ENCODE measurements at places on chromosomes 4 and X. TPM values are rescaled to one million over a fixed set of nuclear protein-coding genes. Genes with fewer than 3 reads are reported as not detected.

DNA sequence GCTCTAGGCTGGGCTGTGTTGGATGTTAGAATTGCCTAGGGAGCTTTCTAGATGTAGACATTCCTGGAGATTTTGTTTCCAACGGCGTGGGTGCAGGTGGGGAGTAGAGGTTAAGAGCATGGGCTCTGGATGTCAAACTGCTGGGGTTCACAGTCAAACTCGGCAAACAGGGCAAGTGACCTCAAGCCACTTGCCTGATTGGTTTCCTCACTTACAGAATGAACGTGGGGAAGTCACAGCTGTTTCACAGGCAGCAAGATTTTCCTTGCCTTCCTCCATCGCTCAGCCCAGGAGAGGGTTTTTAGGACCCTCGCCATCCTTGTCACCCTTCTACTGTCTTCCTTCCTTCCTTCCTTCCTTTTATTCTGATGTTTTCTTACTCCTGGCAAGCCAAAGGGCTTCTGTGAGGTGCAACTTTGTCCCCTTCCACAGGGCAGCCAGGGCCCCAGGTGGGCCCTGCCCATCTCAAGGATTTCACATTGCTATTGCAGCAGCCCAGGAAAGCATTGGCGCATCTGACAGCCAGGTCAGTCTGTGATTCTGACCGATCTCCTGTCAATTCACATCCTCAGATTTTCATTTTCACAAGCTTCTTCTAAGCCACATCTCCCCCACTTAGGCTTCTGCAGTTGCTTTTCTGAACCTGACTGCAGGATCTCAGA lies 7.0 kb downstream of the RTL5 start:
- DNase-seq = no peak
- no peak overlapping the region for H3K4me3 ChIP-seq
- H3K4me1 ChIP-seq = peaks cover 5% of the 10 kb centered on the region
- H3K36me3 ChIP-seq = no peaks in the 10 kb centered on the region

GRCh38 chr4:115117651-115118050 lies 4.2 kb upstream of the NDST4 start:
- no peak overlapping the region for H3K27ac ChIP-seq
- no peaks in the 10 kb centered on the region for H3K36me3 ChIP-seq
- H3K4me1 ChIP-seq = no peaks in the 10 kb centered on the region
- no peaks in the 10 kb centered on the region for H3K27me3 ChIP-seq
- H3K4me3 ChIP-seq = no peak overlapping the region

DNA sequence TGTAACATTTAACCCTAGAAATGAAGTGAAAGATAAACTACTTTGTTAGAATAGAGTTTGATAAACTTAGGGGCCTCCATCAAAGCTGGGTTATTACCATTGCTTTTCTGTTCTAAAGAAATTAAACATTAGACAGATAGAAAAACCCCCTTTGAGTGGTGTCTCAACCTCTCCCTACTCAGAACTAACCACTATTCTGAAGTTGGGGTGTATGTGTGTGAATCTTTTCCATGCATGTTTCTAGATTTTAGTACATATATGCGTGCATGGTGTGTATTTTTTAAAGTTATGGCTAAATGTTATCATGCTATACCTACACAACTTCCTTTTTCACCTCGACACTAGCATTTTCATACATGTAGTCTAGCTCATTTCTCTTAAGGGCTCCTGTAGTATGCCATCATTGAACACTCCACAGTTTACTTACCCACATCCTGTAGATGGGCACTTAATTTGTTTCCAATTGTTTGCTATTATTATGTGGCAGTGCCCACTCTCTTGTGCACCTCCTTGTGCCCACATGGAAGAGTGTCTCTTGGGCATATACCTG lies 25.7 kb downstream of the GEMIN8 start:
- no peaks in the 10 kb centered on the region for H3K4me1 ChIP-seq
- peaks cover 3% of the 10 kb centered on the region for H3K27me3 ChIP-seq
- no peak overlapping the region for H3K27ac ChIP-seq

DNA sequence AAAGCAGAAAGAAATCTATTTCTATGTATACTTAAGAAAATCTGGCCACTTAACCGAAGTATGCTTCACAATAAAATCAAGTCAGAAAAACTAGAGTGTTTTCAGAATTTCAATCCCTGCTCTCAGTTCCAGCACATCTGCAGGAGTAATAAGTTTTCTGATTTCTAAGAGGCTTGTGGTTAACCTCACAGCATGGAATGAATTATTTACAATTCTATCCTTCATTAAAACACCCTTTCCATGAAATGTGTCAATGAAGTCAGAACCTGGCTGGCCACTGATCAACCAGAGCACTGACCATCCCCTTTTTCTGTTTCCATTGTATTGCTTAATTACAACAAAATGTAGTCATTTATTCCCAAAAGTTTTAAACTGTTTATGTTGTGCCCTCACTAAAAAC lies 781.4 kb upstream of the INTU start:
- H3K27me3 ChIP-seq = no peaks in the 10 kb centered on the region
- no peaks in the 10 kb centered on the region for H3K36me3 ChIP-seq
- DNase-seq = no peak
- no peaks in the 10 kb centered on the region for H3K4me1 ChIP-seq

GRCh38 chrX:23670528-23670927 lies 3.2 kb downstream of the PRDX4 start:
- H3K4me1 ChIP-seq = peaks cover 3% of the 10 kb centered on the region
- H3K27me3 ChIP-seq = no peaks in the 10 kb centered on the region
- no peaks in the 10 kb centered on the region for H3K36me3 ChIP-seq
- no peak overlapping the region for H3K4me3 ChIP-seq

- no peaks in the 10 kb centered on the region for H3K27me3 ChIP-seq
- H3K4me3 ChIP-seq = no peak overlapping the region
- no peaks in the 10 kb centered on the region for H3K36me3 ChIP-seq
- H3K27ac ChIP-seq = no peak overlapping the region
- DNase-seq = no peak
These were observed 335.2 kb downstream of the ADAM29 start for GRCh38 chr4:175253184-175253902.

- no peak for DNase-seq
- H3K36me3 ChIP-seq = no peaks in the 10 kb centered on the region
- H3K27ac ChIP-seq = no peak overlapping the region
- no peak overlapping the region for H3K4me3 ChIP-seq
These were observed 394.1 kb downstream of the SPRY1 start for GRCh38 chr4:123790681-123791080.

GRCh38 chrX:110145854-110146253 lies 142.9 kb downstream of the TMEM164 start:
- DNase-seq = no peak
- no peak overlapping the region for H3K27ac ChIP-seq
- H3K36me3 ChIP-seq = no peaks in the 10 kb centered on the region

DNA sequence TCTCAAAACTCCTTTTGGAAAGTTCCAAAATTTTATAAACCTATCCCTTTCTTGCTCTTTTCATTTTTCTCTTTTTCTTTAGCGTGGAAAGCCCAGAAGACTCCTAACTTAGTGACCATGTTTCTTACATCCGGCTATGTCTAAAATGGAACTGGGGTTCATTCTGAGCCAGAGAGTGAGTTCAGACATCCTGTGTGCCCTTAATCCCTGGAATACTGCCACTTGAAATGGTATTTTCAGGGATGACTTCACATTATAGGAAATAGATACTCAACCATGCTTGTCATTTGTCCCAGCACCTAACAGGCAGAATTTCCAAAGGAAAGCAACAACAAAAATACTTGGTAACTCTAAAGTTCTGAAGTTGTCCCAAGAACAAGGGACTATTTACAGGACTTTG lies 379.6 kb downstream of the ARHGAP24 start:
- no peaks in the 10 kb centered on the region for H3K36me3 ChIP-seq
- H3K4me1 ChIP-seq = peaks cover 5% of the 10 kb centered on the region
- H3K27ac ChIP-seq = no peak overlapping the region
- no peak overlapping the region for H3K4me3 ChIP-seq
- no peaks in the 10 kb centered on the region for H3K27me3 ChIP-seq

DNA sequence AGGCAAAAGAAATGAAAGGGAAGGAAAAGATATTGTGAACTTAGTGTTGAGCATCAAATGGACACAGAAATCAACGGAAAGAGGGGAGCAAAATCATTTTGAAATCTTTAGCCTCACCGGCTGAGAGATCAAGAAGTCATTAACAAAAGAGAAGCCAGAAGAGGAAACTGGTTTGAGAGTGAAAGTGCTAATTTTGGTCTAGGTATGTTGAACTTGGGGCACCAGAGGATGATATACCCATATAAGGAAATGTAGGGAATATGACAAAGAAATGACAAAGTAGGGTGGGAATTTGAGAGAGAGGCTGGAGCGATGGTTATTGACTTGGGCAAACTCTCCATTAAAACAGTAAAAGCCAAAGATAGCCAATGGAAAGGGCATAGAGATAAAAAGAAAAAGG lies 183.4 kb upstream of the ATOH1 start:
- H3K4me1 ChIP-seq = no peaks in the 10 kb centered on the region
- DNase-seq = no peak
- no peak overlapping the region for H3K4me3 ChIP-seq
- H3K27me3 ChIP-seq = no peaks in the 10 kb centered on the region
- H3K36me3 ChIP-seq = no peaks in the 10 kb centered on the region
- H3K27ac ChIP-seq = no peak overlapping the region

- H3K4me3 ChIP-seq = peak overlapping the region; percentile 61
- H3K36me3 ChIP-seq = no peaks in the 10 kb centered on the region
- no peaks in the 10 kb centered on the region for H3K27me3 ChIP-seq
These were observed 795 bp upstream of the SH3KBP1 start for GRCh38 chrX:19887911-19888879.

GRCh38 chr4:839675-840443 lies 13.9 kb upstream of the CPLX1 start:
- no peaks in the 10 kb centered on the region for H3K36me3 ChIP-seq
- no peaks in the 10 kb centered on the region for H3K27me3 ChIP-seq
- no peak overlapping the region for H3K4me3 ChIP-seq

DNA sequence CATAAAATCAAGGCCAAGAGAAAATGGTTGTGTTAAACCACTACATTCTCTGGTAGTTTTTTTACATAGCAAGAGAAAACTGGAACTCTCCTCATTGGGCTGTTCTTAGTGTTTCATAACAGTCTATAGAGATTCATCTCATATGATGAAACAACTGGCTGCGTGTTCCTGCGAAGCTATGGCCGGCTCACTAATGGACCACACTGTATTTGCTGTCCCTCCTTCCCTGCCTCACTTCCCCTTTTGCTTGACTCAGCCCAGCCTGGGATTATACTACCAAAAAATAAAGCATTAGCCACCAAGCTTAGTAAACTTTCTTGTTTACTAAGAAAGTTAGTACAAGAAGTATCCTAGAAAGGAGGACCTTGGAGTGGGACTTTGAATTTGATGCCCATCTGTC lies 31.6 kb upstream of the LSM6 start:
- no peaks in the 10 kb centered on the region for H3K36me3 ChIP-seq
- H3K4me3 ChIP-seq = no peak overlapping the region
- DNase-seq = no peak
- H3K27ac ChIP-seq = no peak overlapping the region

DNA sequence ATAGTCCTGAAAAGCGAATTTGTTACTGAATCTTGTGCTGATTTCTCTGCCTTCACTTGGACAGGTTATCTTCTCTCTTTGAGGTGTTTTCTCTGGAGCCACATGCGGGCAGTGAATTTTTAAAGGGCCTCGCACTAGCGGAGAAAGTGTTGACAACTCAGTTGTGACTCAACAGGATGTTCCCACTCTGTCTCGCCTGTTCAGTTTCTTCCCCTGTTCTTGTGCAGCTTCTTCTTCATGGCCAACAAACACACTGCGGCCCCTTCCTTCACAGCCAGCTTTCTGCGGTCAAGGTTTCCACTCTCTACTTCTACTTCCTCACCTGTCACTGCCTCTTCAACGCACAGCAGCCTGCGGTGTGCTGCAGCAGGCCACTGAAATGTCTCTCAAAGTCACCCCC lies 1.1 kb upstream of the SHROOM4 start:
- H3K36me3 ChIP-seq = no peaks in the 10 kb centered on the region
- no peaks in the 10 kb centered on the region for H3K27me3 ChIP-seq
- H3K4me1 ChIP-seq = no peaks in the 10 kb centered on the region
- no peak for DNase-seq

- H3K27me3 ChIP-seq = no peaks in the 10 kb centered on the region
- no peaks in the 10 kb centered on the region for H3K36me3 ChIP-seq
- no peak overlapping the region for H3K4me3 ChIP-seq
- no peak overlapping the region for H3K27ac ChIP-seq
- DNase-seq = no peak
These were observed 4.5 kb downstream of the XK start for GRCh38 chrX:37690119-37690518.

DNA sequence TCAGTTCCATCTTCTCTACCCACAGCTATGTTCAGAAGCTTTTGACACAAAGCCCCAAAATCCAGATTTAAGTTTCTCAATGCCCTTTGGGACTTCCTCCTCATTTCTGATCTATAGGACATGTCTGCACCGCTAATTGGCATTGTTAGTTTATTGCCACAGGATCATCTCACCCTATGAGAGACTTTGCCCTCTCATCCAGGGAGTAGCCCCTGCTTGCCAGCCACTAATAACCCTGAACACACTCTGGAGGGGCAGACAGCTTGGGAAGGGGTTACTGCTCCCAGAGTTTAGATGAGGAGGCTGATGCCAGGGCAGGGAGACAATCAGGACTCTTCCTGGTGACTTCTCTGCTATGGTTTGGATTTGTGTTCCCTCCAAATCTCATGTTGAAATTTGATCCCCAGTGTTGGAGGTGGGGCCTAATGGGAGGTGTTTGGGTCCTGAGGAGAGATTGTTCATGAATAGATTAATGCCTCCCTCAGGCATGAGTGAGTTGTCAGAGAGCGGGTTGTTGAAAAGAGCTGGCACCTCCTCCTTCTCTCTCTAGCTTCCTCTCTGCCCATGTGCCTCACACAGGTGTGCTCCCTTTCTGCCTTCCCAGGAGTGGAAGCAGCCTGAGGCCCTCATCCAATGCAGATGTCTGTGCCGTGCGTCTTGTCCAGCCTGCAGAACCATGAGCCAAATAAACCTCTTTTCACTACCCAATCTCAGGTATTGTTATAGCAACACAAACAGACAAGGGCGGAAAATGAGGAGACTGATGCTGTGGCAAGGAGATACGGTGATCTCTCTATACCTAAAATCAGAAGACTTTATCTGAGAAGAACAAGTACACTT lies 3.6 kb upstream of the SCARB2 start:
- no peaks in the 10 kb centered on the region for H3K27me3 ChIP-seq
- no peak overlapping the region for H3K4me3 ChIP-seq
- DNase-seq = no peak
- no peak overlapping the region for H3K27ac ChIP-seq

ADH1B gene
- 223 TPM for total RNA-seq

TLR10 gene
- total RNA-seq = 2.0 TPM

C4orf51 gene
- total RNA-seq = not detected

TMPRSS11B gene
- not detected for total RNA-seq
